Fibroblast of skin of right quadriceps (primary cell): ENCODE measurements at places on chromosomes 6 and 20.

DNA sequence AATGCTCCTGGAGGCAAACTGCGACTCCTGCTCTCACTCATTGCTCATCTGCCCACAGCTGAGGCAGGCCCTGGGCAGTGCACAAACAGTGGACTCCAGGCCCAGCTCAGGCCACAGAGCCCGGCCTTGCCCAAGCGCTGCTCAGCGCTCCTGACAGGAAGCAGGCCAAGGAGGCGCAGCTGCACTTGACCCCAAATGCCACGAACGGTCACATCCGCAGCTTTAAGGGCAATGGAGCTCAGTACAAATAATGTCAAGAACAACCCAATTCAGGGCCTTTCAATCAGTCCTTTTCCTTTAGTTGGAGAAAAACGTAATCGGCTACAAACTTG, 33.8 kb downstream of the RRBP1 start:
- DNase-seq: no peak

DNA sequence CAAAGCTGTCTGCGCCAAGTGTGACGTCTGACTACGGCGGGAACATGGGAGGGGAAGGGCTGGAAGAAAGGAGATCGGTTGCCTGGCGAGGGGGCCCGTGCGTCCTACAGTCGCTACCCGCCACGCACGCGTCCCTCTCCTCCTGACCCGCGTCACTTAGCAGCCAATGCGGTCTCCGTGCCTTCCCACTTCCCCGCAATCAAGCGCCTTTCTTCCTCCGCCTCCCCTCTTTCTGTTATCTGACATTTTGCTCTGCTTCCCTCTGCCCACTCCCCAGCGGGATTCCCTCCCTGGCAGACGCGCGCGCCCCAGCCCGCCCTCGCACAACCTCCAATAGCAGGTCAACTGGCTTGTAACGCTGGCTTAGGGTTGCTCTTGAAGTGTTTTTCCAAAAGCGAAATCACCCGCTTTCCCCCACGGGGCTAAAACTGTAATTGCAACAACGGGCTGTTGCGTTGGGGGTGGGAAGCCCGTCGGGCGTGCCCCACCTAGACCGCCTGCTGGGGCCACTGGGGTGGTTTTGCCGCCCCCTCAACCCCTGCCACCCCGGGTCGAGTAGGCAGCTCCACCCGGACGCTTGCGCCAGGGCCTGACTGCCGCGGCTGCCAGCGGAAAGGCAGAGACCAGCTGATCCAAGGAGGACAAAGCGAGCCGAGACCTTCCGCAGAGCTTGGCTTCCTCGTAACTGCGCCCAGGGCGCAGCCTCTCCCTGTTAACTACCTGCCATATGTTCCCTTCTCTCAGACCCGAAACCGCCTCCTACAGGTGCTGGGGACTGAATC, 6.2 kb upstream of the SOX4 start:
- peak; percentile 65 for DNase-seq

DNA sequence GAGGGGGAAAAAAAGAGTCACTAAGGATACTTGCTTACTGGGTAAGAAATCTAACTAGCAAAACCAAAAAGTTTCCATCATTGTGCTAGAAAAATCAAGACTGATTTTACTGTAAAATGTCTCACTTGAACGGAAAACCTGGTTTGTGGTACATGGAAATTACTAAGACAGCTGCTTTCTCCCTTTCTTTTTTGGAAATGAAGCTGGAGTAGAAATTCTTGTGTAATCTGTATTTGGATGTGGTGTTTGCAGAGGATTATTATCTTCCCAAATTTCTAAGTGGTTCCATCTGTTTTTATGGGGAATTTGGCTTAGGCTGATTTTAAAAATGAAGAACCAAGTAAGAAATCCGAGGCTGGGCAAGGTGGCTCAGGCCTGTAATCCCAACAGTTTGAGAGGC, 20.4 kb downstream of the EPB41L2 start:
- peak; percentile 61 for DNase-seq

DNA sequence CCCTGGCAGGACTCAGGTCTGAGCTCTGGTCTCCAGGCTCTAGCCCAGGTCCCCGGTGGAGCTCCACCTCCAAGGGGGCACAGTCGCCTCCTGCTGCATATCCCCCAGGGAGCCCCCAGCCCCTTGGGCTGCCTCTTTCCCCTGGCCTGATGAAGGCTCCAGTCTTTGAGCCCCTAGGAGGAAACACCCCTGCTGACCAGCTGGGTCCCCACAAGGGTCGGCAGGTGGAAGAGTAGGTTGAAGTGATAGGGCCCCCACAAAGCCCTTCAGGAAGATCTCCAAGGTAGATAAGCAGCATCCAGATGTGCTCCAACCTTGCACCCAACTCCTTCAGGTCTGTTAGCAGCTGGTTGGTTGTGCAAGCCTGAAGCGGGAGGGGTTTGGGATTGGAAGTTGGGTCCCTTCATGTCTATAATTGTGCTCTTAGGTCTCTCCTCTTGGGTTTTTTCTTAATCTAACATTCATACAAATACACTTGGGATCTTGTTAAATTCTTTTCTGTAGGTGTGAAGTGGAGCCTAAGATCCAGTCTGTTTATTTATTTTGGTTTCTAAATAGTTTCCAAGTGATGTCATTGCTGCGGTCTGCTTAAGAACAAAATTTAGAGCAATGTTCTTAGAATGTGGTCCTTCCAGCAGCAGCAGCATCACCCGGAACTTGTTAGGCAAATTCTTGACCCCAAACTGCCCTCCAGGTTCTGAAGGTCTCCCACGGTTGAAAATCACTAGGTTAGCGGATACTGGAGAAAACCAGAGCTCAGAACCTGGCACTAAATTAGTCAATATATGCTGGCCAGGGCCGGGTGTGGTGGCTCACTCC, 5.1 kb downstream of the UBE2C start:
- peak; percentile 78 for DNase-seq

DNA sequence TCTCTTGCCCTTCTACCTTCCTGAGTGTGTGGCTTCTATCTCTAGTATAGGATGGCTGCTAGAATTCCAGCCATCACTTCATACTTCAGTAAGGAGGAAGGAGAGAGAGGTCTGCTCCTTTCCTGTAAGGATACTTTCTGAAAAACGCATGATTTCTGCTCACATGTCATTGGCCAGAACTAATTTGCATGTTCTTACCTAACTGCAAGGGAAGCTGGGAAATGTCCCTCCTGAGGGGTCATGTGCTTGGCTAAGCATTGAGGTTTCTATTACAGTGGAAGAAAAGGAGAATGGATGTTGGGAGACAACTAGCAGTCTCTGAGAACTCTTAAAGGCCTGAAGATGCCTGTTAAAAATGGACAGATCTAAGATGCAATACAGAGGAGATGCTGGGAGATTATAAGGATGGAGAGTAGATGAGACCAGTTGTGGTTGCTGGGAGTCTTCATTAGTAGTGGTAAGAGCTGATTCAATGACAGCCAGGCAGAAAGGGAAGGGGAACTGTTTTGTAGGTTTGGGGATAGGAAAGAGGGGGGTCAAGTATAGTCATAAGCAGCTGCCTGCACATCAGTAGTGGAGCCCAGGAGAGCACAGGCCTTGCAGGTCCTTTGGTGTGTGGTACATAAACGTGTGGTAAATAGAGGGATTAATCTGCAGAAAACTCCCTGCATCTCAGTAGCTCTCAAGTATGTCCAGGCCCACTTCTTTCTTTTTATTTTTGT, 20.2 kb downstream of the CDS2 start:
- no peak for DNase-seq

- peak; percentile 72 for DNase-seq
Measured at GRCh38 chr20:52612046-52612632, 360.0 kb upstream of the TSHZ2 start.
